ENCODE measurements at places on chromosomes 13 and 19. TPM values are rescaled to one million over a fixed set of nuclear protein-coding genes. Genes with fewer than 3 reads are reported as not detected.

- no peak for DNase-seq
Observed at GRCh38 chr19:39937094-39937720, 2.8 kb upstream of the FCGBP start.

- DNase-seq = no peak
Observed at GRCh38 chr13:24192057-24192810, 31.7 kb downstream of the SPATA13 start.

- no peak for DNase-seq
Observed at GRCh38 chr13:69946511-69946910, 161.1 kb upstream of the ATXN8OS start.

DNA sequence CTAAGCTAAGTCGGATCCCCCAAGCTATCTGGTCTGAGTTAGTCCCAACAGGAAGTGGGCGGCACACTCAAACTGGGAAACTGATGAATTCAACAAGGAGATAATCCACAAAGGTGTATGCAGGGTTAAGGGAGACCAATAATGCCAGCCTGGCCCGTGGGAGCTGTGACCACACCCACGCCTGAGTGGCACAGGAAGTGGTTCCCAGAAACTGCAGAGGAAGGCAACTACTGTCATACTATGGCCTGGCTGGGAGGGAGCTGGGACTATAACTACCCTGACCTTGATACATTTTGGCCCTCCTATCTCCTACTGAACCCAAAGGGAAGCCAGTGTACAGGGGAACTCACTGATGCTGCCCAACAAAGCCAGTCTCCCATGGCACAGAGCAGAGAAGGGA, 85.5 kb upstream of the TDRD3 start:
- DNase-seq = no peak

- no peak for DNase-seq
Observed at GRCh38 chr19:33644284-33644836, 22.6 kb downstream of the CHST8 start.

- DNase-seq = no peak
Observed at GRCh38 chr19:16595097-16595496, 22.9 kb upstream of the SLC35E1 start.

DNA sequence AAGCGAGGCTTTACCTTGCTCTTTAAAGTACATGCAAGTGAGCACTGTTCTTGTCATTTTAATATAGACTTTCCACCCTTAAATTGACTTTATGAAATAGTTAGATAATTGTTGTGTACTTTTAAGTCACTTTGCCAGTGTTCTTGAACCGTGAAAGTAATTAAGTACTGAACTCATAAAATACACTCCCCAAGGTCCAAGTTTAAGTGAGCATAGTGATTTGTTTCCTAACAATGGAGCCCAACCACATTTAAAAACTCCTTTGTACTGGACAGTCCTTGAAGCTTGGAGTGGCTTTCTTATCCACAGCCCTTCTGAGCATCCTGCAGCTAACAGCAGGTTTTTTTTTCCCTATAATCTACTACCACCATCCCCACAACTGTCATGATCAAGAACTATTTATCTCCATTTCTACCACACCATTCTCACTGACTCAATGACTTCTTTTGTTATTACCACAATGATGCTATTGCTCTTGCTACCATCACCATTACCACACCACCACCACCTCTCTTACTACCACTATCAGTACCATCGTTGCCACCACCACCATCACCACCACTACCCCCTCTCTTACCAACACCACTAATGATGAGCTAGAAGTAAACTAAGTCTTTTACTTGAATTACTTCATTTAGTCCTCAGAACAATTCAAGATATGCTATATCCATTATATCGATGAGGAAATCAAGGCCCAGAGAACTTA, 452.6 kb downstream of the DIAPH3 start:
- no peak for DNase-seq

DNA sequence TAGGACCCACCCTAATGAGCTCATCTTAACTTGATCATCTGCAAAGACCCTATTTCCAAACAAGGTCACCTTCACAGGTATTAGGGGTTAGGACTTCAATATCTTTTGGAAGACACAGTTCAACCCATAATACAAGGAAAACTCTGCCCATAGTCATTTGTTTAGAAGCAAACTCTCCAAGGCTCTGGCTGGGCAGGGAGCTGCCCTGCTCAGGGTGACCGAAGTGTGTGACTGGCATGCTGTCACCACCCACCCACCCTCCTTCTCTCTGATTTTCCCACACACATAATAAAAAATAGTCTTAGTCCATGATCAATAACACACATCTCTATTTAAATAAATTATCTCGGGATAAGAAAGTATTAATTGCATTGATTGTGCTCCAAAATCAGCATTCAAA, 161.1 kb downstream of the KCTD15 start:
- DNase-seq = no peak

- DNase-seq = no peak
Observed at GRCh38 chr13:79895416-79895815, 414.5 kb downstream of the NDFIP2 start.

DNA sequence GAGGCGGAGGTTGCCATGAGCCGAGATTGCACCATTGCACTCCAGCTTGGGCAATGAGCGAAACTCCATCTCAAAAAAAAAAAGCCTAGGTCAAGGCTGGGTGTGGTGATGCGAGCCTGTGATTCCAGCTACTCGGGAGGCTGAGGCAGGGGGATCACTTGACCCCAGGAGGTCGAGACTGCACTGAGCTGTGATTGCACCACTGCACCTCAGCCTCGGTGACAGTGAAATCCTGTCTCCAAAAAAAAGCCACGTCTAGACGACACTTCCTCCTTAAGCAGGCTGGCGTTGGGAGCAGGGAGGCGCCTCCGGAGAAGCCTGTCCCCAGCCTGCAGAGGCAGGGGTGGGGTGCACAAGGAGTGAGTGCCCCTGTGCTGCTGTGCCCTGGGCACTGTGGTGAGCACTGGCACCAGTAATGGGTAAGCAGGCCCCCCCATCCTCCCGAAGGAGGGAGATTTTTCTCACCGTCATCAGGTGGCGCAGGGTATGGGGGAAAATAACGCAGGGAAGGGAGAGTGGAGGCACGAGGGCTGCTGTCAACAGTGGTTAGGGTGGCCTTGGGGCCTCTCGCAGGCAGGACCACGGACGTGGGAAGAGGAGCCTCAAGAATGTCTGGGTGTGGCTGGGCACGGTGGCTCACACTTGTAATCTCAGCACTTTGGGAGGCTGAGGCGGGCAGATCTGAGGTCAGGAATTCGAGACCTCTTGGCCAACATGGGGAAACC, 706 bp downstream of the P2RY11 start:
- no peak for DNase-seq

DNA sequence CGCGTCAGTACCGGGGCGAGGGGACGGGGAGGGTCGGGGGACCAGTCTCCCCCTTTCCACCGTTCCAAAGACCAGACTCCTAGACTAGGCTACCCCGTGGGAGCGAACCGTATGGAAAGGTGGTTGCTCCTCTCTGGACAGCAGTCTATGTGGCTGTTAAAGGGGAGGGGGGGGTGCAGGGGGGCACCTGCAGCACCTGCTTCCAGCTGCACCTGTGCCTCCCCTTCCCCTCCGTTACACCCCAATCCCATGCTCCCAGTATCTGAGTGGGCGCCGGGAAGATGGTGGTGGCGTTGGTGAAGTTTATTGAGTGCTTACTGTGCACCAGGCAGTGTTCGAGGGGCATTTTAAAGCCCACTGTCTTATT, 557 bp downstream of the ZNF524 start:
- DNase-seq = no peak

DNA sequence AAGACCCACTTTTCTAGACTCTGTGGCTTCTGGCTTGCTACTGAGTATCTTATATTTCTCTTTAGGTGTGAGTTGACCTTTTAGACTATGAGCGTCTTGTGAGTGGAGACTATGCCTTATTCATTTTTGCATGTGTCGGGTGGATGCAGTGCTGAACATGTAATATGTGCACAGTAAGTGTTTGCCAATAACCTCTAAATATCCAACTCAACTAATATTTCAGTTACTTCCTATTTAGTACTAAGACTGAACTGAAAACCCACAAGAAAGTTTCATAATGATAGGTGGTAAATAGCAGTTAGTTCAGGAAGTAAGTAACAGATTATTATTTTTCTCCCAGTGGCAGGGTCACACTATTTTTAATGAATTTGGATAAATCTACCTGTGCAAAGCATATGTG, 269.3 kb downstream of the KCNRG start:
- DNase-seq = no peak

The SHANK1 gene
- 0.21 TPM for total RNA-seq

The ZNF175 gene
- total RNA-seq = 13.3 TPM

The KLF1 gene
- total RNA-seq = not detected

Measured in left lung (tissue), 14 donors.